Glutamatergic neuron (in vitro differentiated cells): ENCODE measurements at places on chromosomes 6 and 20. TPM values are rescaled to one million over a fixed set of nuclear protein-coding genes. Genes with fewer than 3 reads are reported as not detected.

DNA sequence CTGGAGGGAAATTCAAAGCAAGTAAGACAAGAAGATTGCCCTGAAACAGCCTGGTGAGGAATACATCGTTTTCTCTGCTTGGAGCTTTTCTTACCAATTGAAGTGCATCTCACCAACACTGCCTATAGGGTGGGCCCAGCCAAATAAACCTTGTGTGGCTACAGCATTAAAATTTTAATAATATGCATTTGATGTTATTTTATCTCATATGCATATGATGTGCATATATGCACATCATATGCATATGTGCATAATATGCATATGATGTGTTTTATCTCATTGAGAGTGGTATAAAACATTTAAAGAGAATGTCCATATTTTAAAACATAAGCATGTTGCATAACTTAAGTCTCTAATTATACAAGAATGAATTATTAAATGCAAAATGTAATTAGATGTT, 328.6 kb upstream of the ARID1B start:
- no peaks in the 10 kb centered on the region for H3K27me3 ChIP-seq
- H3K27ac ChIP-seq = no peak overlapping the region
- DNase-seq = no peak
- no peaks in the 10 kb centered on the region for H3K36me3 ChIP-seq
- H3K4me1 ChIP-seq = peaks cover 4% of the 10 kb centered on the region

DNA sequence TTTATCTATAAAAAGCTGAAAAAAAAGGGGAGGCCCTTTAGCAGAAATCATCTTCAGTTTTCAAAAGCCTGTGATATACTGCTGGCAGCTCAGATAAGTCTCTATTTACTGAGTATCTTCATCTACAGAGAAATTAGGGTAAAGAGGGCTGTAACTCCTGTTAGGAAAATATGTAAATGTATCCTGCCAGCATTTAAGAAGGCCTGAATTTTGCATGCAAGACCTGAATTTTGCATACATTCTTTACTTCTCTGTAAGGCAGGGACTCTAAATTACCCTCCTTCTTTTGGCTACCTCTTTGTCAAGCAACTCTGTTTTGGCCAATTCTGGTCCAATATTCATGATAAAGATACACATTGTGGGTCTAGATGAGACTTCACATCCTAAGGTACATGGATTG, 150.6 kb upstream of the SPACA1 start:
- peaks cover 12% of the 10 kb centered on the region for H3K4me1 ChIP-seq
- H3K36me3 ChIP-seq = no peaks in the 10 kb centered on the region
- H3K27ac ChIP-seq = peak overlapping the region; percentile 33
- H3K4me3 ChIP-seq = no peak overlapping the region

Gene TREM1
- total RNA-seq = not detected

DNA sequence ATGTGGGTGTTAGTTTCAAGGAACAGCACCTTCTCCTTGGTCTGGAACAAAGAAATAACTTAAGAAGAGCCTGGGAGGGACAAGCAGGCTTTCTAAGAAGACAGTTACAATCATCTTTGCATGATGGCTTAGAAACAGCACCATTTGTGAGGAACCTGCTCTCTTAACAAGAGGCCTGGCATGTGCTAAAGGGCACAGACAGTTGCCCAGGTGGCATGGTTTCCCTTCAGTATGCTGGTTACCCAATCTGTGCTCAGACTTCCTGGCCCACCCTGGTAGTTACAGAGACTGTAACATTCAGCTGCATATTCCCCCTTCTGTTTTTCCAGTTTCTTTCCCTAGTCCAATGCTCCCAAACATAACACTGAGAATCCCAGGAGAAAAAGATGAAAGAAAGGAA, 84.0 kb downstream of the CHD6 start:
- no peak overlapping the region for H3K4me3 ChIP-seq
- no peaks in the 10 kb centered on the region for H3K27me3 ChIP-seq
- H3K27ac ChIP-seq = no peak overlapping the region
- peaks cover 4% of the 10 kb centered on the region for H3K36me3 ChIP-seq
- DNase-seq = no peak

Gene PPIL6
- 0.83 TPM for total RNA-seq

GRCh38 chr6:75183099-75183541, 22.7 kb downstream of the COL12A1 start:
- no peaks in the 10 kb centered on the region for H3K36me3 ChIP-seq
- no peak overlapping the region for H3K4me3 ChIP-seq
- no peaks in the 10 kb centered on the region for H3K27me3 ChIP-seq

DNA sequence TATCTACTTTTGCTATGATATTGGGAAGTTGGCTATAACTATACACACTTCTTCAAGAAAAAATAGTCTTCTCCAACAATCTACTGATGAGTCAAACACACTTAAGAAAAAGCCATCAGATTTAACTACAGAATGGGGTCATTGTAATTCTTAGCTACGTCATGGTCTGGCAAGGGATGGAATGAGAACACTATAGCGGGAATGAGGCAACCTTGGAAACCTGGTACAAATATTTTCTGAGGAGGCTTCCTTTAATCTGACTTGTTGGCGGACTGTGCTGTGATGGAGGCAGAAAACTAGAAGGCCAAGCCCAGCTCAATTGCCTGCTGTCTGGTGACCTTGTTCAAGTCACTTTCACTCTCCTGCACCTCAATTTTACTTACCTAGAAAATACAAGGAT, 586.8 kb upstream of the JAG1 start:
- no peaks in the 10 kb centered on the region for H3K4me1 ChIP-seq
- no peak overlapping the region for H3K4me3 ChIP-seq
- H3K27me3 ChIP-seq = no peaks in the 10 kb centered on the region
- peaks cover under 1% of the 10 kb centered on the region for H3K36me3 ChIP-seq

Gene SIGLEC1
- total RNA-seq = not detected

- H3K27me3 ChIP-seq = no peaks in the 10 kb centered on the region
- no peaks in the 10 kb centered on the region for H3K4me1 ChIP-seq
- H3K27ac ChIP-seq = no peak overlapping the region
Measured at GRCh38 chr6:81636930-81637568, 115.4 kb downstream of the TENT5A start.

GRCh38 chr6:108960601-108961000, 112.4 kb downstream of the ARMC2 start:
- H3K36me3 ChIP-seq = no peaks in the 10 kb centered on the region
- peaks cover 2% of the 10 kb centered on the region for H3K4me1 ChIP-seq
- no peak for DNase-seq
- H3K27me3 ChIP-seq = peaks cover 5% of the 10 kb centered on the region
- no peak overlapping the region for H3K27ac ChIP-seq
- no peak overlapping the region for H3K4me3 ChIP-seq
